ENCODE measurements at places on chromosomes 4 and X.
A peak's percentile ranks its signal among the peaks of the same experiment; 100 is the strongest.

- no peak for DNase-seq
Measured at GRCh38 chr4:104919406-104919805, 227.3 kb upstream of the TET2 start.

- DNase-seq, result no peak
Measured at GRCh38 chr4:189979196-189980047, 38.8 kb downstream of the FRG1 start.

- no peak for DNase-seq
Measured at GRCh38 chr4:28073860-28074555, 1213.4 kb downstream of the STIM2 start.

DNA sequence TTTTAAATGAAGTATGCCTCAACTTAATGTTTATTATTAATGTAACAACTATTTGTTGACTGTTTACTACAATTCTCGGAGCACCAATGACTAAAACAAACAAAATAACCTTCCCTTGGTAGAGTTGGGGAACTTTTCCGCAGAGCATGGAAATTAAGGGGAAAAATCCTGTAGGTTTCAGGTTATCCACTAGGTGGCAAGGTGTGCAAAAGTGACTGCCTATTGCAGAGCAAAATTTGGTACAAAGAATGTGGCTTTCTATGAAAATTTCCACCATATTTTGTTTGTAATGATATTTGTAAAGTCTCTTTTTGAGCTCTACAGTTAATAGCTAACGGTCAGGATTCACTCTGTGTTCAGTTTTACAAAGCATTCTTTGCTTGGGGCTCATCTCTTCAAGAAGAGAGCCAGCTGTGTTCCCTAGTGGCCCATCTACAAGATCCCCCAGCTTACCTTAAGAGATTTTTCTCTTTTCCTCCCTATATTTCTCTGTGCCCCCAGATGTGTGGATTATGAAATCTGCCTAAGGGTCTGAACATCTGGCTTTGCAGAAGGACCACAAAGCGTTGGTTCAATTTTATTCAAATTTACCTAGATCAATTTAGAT is 61.1 kb downstream of the FBXO8 start:
- DNase-seq, result no peak

- no peak for DNase-seq
Measured at GRCh38 chr4:96767815-96768480, 928.1 kb downstream of the PDHA2 start.

GRCh38 chr4:163542275-163542674 is 47.8 kb downstream of the TMA16 start:
- no peak for DNase-seq

GRCh38 chr4:187179086-187180058 is 455.7 kb upstream of the FAT1 start:
- no peak for DNase-seq

- no peak for DNase-seq
Measured at GRCh38 chr4:129146639-129147038, 50.7 kb downstream of the C4orf33 start.

GRCh38 chr4:157655096-157655809 is 434.7 kb downstream of the GRIA2 start:
- DNase-seq, result no peak

- DNase-seq, result no peak
Measured at GRCh38 chrX:139554376-139554775, 23.8 kb downstream of the F9 start.

- DNase-seq, result peak; percentile 37
Measured at GRCh38 chr4:37662861-37663390, 23.2 kb downstream of the RELL1 start.

- no peak for DNase-seq
Measured at GRCh38 chrX:663841-664240, 33.2 kb downstream of the SHOX start.

GRCh38 chr4:183264614-183265013 is 55.5 kb downstream of the CLDN22 start:
- DNase-seq, result no peak

- no peak for DNase-seq
Measured at GRCh38 chrX:133864236-133864635, 121.2 kb downstream of the GPC3 start.

DNA sequence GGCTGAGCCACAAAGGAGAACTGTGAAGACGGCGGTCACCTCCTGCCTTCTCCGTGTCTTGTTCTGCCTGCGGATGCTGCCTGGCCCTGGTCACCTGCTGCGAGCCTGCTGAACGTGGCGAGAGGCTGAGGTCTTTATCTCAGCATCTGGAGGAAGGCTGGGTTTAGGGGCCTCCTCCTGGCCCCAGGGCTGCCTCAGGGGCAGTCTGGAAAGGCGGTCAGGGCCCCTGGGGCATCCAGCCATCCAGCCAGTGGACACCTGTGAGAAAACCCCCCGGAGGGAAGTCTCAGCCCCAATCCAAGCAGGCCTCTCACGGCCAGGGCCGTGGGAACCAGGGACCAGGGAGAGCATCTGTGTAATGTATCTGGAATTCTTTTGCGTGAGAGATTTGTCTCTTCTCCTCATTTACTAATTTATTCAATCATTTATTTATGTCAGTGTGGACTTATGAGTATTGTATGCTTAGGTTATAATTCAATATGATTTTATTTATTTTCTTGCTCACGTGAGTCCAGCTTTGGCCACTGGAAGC is 11.3 kb downstream of the PDE6B start:
- no peak for DNase-seq

DNA sequence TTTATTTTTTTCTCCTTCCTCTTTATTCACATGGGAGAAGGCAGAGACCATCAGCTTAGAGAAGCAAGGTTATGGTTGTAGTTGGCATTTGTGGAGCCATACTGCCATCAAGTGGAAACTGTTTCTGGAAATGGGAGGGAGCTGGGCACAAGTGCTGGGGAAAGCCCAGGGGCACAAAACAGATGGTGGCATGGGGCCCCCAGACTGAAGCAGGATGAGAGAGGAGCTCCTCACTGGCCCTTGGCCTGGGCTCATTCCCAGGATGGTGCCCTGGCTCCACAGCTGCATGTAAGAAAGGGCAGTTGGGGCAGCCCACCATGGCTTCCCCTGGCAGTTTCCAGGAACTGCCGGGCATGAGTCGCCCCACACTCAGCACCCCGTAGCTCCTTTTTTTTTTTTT is 59.2 kb downstream of the NBDY start:
- no peak for DNase-seq

DNA sequence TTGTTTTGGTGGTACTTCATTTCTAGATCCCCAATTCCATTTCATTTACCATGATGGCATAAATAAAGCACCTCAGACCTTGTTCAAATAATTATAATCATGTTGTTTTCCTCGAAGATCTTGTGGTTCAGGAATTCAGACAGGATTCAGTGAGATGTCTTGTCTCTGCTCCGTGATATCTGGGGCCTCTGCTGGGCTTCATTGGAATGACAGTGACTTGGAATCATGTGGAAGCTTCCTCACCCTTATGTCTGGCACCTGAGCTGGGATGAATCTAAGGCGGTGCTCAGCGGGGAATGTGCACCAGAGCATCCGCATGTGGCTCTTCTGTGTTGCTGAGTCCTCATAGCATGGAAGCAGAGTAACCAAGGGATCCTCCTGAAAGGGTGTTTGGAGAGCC is 132.2 kb downstream of the VEGFC start:
- no peak for DNase-seq

All from left ventricle myocardium inferior (tissue), 1 donor.